Nephron progenitor cell (in vitro differentiated cells): ENCODE measurements at places on chromosomes 12 and 14.

DNA sequence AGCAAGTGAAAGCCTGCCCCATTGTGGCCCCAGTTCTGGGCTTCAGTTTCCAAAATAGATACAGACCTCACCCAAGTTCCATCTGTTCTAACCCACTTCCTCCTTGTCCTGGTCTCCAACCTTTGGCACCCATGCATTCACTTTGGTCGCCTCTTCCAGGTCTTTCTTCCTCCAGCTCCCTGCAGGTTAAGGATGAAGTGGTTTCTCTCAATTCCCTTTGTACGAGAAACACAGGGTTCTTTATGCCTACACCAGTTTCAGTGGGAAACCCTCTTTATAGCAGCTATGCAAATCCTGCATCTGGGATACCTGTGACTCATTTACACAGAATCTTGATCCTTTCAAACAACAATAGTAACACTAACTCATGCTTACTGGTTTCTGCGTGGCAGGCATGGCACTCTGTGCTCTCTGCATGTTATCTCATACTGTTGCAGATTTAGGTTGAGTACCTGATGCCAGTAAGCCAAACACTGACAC is 110.6 kb upstream of the AMIGO2 start:
- H3K27ac ChIP-seq = no peak overlapping the region
- H3K4me3 ChIP-seq = no peak overlapping the region
- no peaks in the 10 kb centered on the region for H3K36me3 ChIP-seq

- H3K4me3 ChIP-seq = no peak overlapping the region
- H3K27me3 ChIP-seq = peaks cover 6% of the 10 kb centered on the region
- H3K36me3 ChIP-seq = no peaks in the 10 kb centered on the region
- no peaks in the 10 kb centered on the region for H3K4me1 ChIP-seq
Measured at GRCh38 chr12:30257618-30258017, 438.1 kb downstream of the IPO8 start.

- H3K27me3 ChIP-seq = no peaks in the 10 kb centered on the region
- peak within 1 kb of the TSS; percentile 93 for H3K4me3 ChIP-seq
- H3K4me1 ChIP-seq = peaks cover 42% of the 10 kb centered on the region
- DNase-seq = peak; percentile 90
- peaks cover 5% of the 10 kb centered on the region for H3K36me3 ChIP-seq
Measured at GRCh38 chr14:103057372-103058163, at the start of gene CDC42BPB. TSS of gene CDC42BPB (minus strand) at chr14:103057549. CDS start at chr14:103057173, 376 bp downstream.

DNA sequence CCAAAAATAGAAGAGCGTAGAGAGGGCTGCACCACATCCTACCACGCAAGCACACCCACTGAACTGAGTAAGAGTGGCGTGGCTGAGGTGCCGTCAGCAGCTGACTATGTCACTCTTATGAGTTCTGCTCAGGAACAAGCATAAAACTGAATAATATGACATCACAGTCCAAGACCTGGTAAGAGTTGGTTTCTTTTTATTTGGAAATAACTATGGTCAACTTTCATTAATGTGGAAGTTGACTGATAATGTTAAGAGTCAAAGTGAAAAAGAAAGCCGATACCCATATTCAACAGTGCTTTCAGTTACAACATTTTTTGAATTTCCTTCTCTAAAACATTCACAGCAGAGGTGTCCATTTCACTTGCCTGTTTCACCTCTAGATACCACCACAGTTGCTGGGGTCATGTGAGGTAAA is 44.6 kb downstream of the GNS start:
- peaks cover 54% of the 10 kb centered on the region for H3K36me3 ChIP-seq
- H3K4me1 ChIP-seq = no peaks in the 10 kb centered on the region
- no peak for DNase-seq
- no peak overlapping the region for H3K4me3 ChIP-seq

- H3K4me3 ChIP-seq = no peak overlapping the region
- H3K27ac ChIP-seq = no peak overlapping the region
- DNase-seq = no peak
- no peaks in the 10 kb centered on the region for H3K4me1 ChIP-seq
- peaks cover 3% of the 10 kb centered on the region for H3K27me3 ChIP-seq
Measured at GRCh38 chr14:38901791-38902190, 201.2 kb downstream of the SEC23A start.

DNA sequence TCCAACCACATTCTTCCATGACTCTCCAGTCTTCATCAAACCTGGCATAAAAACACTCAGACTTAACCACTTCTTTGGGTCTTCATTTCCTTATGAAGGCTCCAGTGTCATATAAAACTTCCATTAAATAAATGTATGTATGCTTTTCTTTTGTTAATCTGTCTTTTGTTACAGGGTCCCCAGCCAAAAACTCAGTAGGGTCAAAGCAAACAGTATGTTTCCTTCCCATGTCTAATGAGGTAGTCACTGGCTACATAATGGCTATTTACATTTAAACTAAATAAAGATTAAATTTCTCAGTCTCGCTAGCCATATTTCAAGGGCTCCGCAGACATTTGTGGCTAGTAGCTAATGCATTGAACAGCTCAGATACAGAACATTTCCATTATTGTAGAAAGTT is 40.1 kb upstream of the STAB2 start:
- no peak for DNase-seq
- H3K27me3 ChIP-seq = peaks cover 20% of the 10 kb centered on the region
- no peak overlapping the region for H3K4me3 ChIP-seq
- H3K36me3 ChIP-seq = no peaks in the 10 kb centered on the region

DNA sequence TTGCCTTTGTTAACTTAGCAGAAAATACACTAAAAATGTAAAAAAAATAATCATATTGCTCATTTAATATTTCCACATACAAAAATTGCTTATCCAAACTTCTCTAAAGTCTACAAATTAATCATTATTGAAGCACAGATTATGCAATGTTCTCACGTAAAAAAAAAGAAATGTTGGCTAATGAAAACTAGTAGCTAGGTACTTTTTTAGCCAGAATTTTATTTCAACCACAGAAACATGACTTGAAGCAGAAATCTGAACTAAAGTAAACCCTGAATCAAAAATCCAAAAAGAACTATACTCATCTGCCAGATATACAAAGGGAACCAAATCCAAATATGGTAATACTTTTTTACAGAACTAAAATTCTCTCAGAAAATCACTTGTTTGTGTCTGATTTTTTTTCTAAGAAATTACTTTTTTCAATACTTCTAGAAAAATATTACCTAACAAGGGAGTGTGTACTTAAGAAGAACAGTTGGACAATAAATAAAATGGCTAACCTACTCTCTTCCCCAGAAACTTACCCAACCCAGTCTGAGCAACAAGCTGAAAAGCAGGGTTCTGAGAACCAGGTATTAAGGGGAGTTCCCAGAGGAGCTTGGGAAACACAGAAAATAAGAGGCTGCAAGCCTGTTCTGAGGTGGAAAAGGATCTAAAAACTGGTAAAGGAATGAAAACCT is 78.4 kb upstream of the RAP1B start:
- H3K27me3 ChIP-seq = peaks cover 7% of the 10 kb centered on the region
- no peak overlapping the region for H3K4me3 ChIP-seq
- DNase-seq = no peak

- H3K27me3 ChIP-seq = peaks cover 5% of the 10 kb centered on the region
- H3K27ac ChIP-seq = no peak overlapping the region
- no peak overlapping the region for H3K4me3 ChIP-seq
- no peaks in the 10 kb centered on the region for H3K36me3 ChIP-seq
- peaks cover 7% of the 10 kb centered on the region for H3K4me1 ChIP-seq
- DNase-seq = no peak
Measured at GRCh38 chr12:32761716-32762115, 6.0 kb upstream of the YARS2 start.

GRCh38 chr12:40158592-40159111 is 52.8 kb upstream of the SLC2A13 start:
- H3K27me3 ChIP-seq = peaks cover 4% of the 10 kb centered on the region
- H3K4me3 ChIP-seq = no peak overlapping the region
- peaks cover 17% of the 10 kb centered on the region for H3K4me1 ChIP-seq
- H3K36me3 ChIP-seq = no peaks in the 10 kb centered on the region
- no peak for DNase-seq
- H3K27ac ChIP-seq = no peak overlapping the region

DNA sequence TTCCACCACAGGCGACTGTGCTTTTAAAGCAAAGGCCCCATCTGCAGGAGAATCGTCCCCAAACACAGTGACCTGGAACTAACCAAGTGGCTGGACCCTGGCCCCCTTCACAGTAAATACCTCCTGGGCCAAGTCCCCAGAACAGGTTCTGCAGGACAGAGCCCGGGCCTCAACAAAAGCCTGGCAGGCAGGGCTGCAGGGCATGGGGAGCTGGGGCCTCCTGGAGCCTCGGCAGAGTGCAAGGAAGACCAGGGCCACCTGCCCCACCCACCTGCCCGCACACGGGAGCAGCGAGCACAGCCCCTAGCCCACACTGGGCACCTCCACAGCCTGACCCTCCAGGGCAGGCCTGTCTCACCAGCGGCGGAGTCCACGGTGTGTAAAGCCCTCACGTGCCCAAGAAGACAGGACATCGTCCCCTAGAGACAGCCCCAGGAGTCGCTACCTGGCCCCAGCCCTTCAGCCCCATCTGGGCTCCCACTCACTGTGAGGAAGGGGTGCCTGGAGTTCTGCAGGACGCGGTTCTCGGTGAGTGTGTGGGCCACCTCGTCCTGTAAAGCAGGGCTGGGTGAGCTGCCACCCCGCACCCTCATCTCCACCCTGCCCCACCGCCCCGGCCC is 21.0 kb downstream of the AKT1 start:
- H3K27ac ChIP-seq = no peak overlapping the region
- H3K27me3 ChIP-seq = no peaks in the 10 kb centered on the region
- H3K4me3 ChIP-seq = no peak overlapping the region
- no peak for DNase-seq
- H3K4me1 ChIP-seq = peaks cover 8% of the 10 kb centered on the region

DNA sequence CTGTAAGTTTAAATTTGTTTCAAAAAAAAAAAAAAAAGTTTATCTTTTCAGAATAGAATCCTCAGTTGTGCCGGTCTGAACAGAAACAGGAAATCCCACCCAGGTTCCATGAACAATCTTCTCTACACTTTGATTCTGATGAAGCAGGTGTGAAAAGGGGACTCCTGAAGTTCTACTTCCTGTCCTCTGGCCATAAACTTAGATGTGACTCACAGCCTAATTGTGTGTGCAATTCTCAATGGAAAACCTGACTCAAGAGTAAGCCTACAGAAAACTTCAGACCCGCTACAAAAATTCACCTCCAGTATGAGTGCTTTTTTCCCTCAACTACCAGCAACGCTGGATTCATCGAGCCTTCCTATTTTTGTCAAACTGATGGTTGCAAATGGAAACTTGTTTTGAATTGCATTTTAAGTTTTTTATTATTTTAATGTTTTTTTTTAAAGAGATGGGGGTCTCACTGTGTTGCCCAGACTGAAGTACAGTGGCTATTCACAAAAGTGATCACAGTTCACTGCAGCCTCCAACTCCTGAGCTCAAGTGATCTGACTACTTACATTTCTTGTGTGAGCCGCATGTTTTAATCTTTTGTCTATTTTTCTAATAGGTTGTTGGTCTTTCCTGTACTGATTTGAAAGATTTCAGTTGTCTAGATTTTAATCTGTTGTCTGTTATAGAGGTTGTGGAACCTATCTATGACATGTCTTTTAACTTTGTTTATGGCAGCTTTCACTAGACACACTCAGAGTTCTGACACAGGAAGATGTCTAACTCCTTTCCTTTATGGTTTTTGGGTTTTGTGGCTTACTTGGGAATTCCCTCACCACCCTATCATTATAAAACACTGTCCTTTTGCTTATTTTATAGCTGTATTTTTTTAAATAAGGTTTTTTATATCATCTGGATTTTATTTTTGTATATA is 37.6 kb downstream of the ATG14 start:
- H3K27me3 ChIP-seq = peaks cover 4% of the 10 kb centered on the region
- H3K4me1 ChIP-seq = peaks cover 12% of the 10 kb centered on the region
- DNase-seq = no peak
- no peak overlapping the region for H3K4me3 ChIP-seq
- H3K27ac ChIP-seq = no peak overlapping the region

GRCh38 chr12:94195483-94195882 is 47.1 kb downstream of the PLXNC1 start:
- DNase-seq = no peak
- no peak overlapping the region for H3K4me3 ChIP-seq
- no peak overlapping the region for H3K27ac ChIP-seq
- no peaks in the 10 kb centered on the region for H3K4me1 ChIP-seq
- peaks cover 4% of the 10 kb centered on the region for H3K36me3 ChIP-seq
- H3K27me3 ChIP-seq = peaks cover 6% of the 10 kb centered on the region

DNA sequence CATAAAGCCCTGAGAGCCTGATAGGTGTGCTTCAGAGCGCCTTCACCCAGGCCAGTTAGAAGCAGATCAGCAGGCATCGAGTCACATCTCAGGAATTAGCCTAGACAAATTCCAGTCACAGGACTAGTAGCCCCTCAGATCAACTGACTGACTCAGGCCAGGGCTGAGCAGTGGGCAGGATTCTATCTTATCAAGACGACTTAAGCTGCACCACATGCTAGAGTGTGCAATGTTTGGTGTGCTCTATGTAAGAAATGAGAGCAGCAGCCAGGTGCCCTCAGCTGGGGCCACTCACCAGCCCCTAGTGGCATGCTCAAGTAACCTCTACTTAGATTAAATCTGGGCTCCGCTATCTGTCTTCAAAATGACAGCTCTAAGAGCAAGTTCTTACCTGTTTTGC is 19.7 kb upstream of the NGB start:
- H3K4me1 ChIP-seq = no peaks in the 10 kb centered on the region
- DNase-seq = no peak
- no peaks in the 10 kb centered on the region for H3K27me3 ChIP-seq
- peaks cover 43% of the 10 kb centered on the region for H3K36me3 ChIP-seq
- no peak overlapping the region for H3K4me3 ChIP-seq
- H3K27ac ChIP-seq = no peak overlapping the region

GRCh38 chr12:19972325-19973288 is 395.7 kb upstream of the PDE3A start:
- DNase-seq = no peak
- H3K4me1 ChIP-seq = peaks cover 61% of the 10 kb centered on the region
- H3K4me3 ChIP-seq = peak overlapping the region; percentile 32
- H3K27ac ChIP-seq = peak overlapping the region; percentile 97
- no peaks in the 10 kb centered on the region for H3K27me3 ChIP-seq

DNA sequence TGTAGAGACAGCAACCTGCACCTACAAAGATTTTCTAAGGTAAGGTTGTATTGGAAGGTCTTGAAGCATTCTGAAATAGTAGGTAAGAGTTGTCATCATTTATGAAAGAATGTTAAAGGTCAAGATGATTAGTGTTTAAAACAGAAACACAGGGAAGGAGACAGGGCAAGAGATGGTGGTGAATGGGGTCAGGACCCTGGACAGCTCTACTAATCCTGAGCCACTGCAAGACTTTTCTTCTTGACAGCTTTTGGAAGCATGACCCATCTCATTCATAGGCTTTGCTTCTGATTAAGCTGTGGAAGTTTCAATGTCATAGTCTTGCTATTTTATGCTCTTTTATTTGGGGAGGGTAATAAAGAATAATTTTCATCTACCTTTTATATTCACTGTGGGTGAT is 75.5 kb upstream of the CAND1 start:
- peak; percentile 75 for DNase-seq
- H3K4me3 ChIP-seq = no peak overlapping the region
- no peaks in the 10 kb centered on the region for H3K36me3 ChIP-seq
- H3K27ac ChIP-seq = no peak overlapping the region

DNA sequence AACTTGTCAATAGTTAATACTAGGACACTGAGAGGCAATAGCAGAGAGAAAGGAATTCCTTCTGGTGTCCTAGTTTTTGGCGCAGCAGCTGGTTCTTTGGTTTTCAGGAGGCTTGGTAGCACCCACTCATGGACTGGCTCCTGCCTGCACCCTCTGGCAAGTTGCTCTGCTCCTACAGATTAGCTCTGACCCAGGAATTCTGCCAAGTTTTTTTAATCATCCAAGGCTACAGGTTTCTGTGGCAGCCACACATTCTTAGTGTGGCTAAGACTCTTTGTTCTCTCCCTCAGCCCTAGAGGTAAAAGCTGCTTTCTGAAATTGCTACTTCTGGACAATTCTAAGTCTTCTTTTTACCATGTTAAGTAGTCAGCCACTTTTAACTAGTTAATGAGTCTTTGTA is 72.0 kb upstream of the FKBP4 start:
- H3K4me3 ChIP-seq = no peak overlapping the region
- no peak for DNase-seq
- H3K4me1 ChIP-seq = no peaks in the 10 kb centered on the region
- H3K27me3 ChIP-seq = peaks cover 57% of the 10 kb centered on the region
- H3K36me3 ChIP-seq = no peaks in the 10 kb centered on the region
